DMS 273 treated with DMSO at 0.1 percent for 48 hours (cell line): ENCODE measurements at places on chromosomes 11 and 22.

DNA sequence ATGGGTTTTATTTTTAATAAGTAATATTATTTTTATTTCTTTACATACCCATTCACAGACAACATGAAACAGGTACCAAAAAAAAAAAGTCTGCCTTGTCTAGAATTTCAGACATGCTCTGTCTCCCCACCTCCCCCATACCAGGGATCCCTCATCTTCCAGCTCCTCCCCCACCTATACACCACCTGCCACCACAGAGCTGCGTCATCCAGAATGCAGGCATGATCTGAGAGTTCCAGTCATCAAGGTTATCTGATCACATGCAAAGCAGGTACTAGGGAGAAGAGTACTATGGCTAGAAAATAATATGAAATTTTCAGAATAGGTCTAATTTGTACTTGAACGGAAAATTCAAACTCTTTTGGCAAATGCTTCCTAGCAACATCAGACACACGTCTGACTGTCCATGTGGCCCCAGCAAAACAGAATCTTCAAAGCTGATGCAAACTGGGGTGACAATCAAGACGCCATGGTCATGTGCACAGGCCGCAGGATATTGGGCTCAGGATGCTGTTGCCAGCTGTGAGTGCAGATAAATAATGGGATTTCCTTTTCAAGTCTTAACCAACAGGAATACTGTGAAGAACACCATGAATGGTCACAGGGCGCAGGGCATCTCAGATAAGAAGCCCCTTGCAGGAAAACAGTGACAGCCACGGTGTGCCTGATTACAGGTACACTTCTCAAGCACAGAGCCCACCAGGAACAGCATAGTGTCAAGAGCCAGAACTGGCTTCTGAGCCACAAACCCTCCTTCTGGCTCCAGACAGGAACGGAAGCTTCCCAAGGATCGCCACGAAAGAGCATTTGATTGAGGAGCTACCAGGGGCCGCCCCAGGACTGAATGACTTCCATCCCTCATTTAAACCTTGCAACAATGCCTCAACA, 169.5 kb downstream of the EFCAB6 start:
- no peak for DNase-seq

GRCh38 chr22:47593911-47594311, 831.5 kb downstream of the TBC1D22A start:
- no peak for DNase-seq

GRCh38 chr11:39725081-39725480, 1734.4 kb downstream of the LRRC4C start:
- DNase-seq = no peak

GRCh38 chr11:134589129-134589528, 177.1 kb upstream of the B3GAT1 start:
- DNase-seq = no peak

DNA sequence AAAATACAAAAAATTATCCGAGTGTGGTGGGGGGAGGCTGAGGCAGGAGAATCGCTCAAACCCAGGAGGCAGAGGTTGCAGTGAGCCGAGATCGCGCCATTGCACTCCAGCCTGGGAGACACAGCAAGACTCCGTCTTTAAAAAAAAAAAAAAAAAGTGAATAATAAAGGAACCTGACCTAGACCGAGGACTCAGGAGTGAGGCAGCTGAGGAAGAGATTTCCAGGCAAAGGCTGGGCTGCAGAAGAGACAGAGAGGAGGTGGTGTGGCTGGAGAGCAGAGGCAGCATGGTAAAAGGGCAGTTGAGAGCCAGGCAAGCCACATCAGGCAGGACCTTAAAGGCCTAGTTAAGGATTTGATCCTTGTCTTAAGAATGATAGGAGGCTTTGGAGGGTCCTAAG, 28.4 kb upstream of the SMCO4 start:
- DNase-seq = no peak

- no peak for DNase-seq
Observed at GRCh38 chr11:104476454-104476853, 312.5 kb upstream of the PDGFD start.

GRCh38 chr11:132080127-132080526, 709.7 kb downstream of the NTM start:
- DNase-seq = no peak

DNA sequence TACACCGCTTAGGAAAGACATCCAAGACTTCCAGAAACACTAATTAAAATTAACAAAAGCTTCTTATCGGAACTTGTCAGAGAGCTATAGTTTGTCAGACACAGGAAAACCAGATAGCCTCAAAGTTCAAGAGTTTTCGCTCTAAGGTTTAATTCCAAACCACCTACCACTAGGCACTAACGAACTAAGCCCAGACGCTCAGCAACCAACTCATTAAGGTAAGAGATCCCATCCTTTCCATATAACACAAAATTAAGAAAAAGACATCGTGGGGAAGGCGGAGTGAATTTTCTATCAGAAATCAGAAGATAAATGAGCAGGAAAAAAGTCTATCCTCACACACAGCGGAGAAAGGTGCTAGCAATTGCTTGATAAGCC, 382 bp downstream of the IMMP1L start:
- peak; percentile 29 for DNase-seq

DNA sequence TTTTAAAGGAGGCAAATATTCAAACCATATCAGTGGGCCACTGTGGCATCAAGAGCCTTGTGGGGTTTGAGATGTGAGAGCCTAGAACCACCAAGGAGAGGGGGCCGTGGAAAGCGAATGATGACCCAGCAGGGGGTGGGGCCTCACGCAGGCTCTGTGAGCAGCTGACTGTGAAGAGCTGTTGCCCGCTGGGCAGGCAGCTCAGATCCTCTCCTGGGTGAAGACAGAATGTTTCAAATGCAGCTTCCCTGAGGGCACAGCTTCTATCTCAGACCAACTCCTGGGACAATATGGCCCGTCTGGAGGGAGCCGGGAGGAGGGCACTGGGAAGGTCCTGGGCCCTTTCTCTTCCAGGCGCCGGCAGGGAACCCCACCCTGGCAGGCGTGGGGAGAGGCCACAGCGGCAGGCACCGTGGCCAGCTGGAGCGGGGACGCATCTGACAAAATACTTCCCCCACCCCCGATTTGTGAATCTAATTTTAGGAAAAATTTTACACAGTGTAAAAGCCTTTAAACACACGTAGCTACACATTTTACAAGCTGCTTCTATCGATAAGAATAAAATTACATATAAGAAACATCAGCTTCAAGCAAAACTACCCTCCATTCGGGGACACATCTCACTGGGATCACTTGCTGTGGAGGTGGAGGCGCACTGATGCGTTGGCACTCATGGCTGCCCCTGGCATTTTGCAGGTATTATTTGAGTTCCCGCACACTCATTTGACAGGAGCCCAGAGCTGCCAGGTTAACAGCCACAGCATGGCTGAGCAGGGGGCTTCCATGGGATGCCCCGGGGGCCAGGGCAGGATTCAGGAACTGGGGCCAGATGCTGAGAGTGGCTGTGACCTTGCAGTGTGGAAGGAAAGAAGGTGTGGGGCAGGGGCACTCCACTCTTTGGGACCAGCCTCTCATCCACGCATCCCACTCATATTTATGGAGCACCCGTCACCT, 40.3 kb downstream of the PARVG start:
- no peak for DNase-seq

DNA sequence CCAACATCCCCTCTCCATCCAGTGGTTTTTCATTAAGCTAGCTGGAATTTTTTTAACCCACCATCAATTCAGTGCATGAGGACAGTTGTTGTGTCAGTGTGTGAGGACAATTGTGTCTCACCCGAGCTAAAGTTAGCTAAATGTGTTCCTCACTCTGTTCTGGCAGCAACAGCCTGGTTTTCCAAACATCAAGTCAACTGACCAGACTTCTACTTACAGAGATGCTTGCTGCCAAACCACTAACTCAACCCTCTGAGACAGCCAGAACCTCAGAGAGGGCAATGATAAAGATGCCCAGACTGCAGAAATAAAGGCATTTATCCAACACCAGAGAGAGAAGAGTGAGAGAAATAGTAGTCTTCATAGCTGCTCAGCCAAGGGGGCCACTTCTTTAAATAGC, 6.7 kb downstream of the PAMR1 start:
- DNase-seq = no peak

- DNase-seq = no peak
Observed at GRCh38 chr11:8593455-8593854, 573 bp downstream of the STK33 start.

- no peak for DNase-seq
Observed at GRCh38 chr11:14320020-14320419, 39.0 kb downstream of the RRAS2 start.

DNA sequence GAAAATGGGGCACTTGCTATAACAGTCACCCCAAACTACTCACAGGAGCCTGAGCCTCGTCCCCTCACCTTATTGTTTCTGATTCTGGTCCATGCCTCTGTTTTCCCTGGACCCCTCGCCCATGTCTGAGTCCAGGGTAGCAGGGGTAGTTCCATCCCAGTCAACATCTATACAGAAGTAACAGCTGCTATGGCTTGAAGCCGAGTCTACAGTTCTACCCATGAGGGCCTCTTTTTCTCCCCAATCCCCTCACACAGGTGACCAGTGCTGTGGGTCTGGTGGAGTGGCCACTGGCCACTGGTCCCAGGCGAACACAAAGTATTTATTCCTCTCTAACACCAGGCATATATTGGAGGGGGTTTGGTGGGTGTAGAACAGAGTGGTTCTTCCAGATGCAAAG, 116.4 kb downstream of the ZNF280B start:
- no peak for DNase-seq

DNA sequence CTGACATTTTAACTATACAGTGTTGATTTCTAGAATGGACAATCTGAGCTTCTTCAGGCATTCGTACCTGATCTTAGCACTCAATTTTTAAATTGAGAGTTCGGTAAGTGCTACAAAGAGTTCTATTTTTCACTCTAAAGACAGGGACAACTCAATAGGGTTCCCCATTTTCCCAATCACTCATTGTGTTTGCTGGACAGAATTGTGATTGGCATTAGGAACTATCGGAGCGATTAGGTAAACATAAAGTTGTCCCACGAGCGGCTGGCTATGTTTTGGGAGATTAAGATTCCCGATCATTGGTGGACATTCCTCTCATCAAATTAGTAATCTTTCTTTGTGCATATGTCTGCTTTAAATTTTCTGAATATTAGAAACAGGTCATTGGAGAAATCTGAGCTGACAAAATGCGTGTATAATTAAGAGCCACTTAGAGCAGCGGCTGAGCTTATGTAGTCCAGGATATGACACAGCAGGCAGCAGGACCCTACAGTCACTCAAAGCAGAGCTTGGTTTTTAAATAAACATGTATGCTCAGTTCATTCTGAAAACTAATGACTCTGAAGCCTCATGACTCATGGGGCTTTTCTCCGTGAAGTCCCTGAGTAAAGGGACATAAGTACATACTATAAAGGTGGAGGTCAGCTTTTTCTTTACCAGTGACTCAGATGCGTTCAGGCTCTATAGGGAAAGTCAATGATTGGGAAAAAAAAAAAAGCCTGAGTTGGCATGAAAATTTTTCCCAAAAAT, 109.4 kb downstream of the GRIA4 start:
- no peak for DNase-seq

- DNase-seq = no peak
Observed at GRCh38 chr11:117144477-117145392, 648 bp downstream of the PAFAH1B2 start.

GRCh38 chr11:70328556-70328955, 58.1 kb downstream of the PPFIA1 start:
- no peak for DNase-seq

DNA sequence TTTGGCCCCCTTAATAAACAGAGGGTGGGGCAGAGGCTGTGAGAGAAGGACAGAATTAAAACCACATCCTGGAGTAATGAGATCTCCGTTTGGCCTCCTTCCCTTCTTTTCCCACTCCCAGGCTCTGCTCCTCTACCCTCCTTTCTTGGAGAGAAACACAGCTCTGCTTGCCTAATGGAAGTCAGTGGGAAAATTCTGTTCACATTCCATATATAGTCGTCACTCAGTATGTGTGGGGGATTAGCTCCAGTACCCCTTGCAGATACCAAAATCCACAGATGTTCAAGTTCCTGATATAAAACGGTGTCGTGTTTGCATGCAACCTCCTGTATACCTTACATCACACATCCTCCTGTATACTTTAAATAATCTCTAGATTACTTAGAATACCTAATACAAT, 37.6 kb upstream of the THY1 start:
- DNase-seq = peak; percentile 18

- DNase-seq = no peak
Observed at GRCh38 chr11:134543645-134544044, 131.6 kb upstream of the B3GAT1 start.

GRCh38 chr11:88383447-88383846, 45.9 kb upstream of the CTSC start:
- no peak for DNase-seq

DNA sequence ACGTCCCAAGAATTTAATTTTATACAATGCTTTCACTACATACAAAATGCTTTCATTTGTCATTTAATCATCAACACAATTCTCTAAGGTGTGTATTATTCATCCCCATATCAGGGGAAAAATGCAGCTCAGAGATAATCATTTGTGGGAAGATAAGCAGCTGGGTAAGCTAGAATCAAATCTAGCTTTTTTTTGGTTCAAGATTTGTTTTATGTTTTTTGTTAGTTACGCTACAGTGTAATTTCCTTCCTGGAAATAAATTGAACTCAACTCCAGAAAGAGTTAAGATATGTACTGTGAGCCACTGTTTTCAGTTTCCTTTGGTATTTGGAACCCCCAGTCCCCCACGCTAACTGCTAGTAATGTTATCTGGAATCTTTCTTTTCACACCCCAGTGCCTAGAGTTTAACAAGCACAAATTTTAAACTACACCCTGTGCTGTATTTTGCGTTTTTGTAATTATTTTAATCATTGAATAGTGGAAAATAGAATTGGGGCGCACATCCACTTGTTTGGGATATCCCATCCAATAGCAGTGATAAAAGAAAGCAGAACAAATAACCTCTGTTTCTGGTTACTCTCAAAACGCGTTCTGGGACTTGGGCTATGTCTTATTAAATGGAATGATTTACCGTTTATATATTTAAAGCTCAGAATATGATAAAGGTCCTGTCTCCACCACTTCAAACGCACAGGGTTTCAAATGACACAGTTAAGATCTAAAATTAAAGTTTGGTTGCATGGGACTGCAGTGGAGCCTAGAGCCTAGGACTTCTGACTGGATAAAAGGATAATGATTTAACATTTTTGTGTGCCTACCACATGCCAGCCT, 2.1 kb upstream of the HSPA8 start:
- no peak for DNase-seq

- DNase-seq = no peak
Observed at GRCh38 chr11:111911563-111912401, at the start of gene CRYAB. CRYAB (minus strand) TSS chr11:111911770; CDS start chr11:111911724, 46 bp downstream.

DNA sequence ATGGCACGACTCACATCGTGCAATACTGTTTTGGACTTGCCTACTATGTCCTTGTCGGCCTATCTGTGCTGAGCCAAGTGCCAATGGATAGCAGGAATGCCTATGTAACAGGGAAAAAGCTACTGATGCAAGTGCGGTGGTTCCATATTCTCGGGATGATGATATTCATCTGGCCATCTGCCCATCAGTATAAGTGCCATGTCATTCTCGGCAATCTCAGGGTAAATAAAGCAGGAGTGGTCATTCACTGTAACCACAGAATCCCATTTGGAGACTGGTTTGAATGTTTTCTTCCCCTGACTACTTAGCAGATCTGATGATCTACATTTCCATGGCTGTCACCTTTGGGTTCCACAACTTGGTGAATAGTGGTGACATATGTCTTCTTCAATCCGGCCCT, 20.1 kb downstream of the OOSP3 start:
- DNase-seq = no peak
